ENCODE measurements at places on chromosomes 7 and 10.

- DNase-seq, result no peak
Measured at GRCh38 chr7:122544463-122544862, 154.5 kb downstream of the RNF133 start.

GRCh38 chr10:107490389-107490788, 325.9 kb upstream of the SORCS1 start:
- DNase-seq, result no peak

DNA sequence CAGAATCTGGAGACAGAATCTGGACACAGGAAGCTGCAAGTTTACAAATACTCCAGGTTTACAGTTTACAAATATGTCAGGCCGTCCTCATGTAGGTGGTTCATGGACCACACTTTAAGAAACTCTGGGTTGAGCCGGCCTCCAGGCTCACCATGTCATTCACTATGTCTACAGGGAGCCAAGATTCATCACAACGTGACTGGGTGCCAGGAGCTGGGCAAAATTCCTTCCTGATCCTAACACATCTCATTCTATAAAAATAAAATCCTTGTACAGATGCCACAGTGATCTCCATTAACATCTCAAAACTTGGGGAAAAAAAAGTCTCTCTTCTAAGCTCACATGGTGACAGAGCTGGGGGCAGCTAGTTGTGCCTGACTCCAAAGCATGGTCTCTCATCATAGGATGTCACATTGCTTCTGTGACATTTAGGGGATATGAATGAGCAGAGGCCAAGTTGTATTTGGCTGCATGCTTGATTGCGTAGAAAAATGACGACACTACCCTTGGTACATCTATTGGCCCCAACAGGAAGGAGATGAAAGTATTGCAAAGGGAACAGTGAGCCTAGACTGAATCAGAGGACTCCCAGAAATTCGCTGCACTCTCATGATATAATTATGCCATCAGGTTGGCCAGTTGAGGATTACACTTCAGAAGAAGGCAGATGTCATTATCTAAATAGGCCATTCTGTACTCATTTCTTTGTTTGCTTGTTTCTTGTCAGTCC, 35.9 kb downstream of the MTURN start:
- no peak for DNase-seq

- DNase-seq, result no peak
Measured at GRCh38 chr7:129149511-129149910, 5.0 kb downstream of the TSPAN33 start.

DNA sequence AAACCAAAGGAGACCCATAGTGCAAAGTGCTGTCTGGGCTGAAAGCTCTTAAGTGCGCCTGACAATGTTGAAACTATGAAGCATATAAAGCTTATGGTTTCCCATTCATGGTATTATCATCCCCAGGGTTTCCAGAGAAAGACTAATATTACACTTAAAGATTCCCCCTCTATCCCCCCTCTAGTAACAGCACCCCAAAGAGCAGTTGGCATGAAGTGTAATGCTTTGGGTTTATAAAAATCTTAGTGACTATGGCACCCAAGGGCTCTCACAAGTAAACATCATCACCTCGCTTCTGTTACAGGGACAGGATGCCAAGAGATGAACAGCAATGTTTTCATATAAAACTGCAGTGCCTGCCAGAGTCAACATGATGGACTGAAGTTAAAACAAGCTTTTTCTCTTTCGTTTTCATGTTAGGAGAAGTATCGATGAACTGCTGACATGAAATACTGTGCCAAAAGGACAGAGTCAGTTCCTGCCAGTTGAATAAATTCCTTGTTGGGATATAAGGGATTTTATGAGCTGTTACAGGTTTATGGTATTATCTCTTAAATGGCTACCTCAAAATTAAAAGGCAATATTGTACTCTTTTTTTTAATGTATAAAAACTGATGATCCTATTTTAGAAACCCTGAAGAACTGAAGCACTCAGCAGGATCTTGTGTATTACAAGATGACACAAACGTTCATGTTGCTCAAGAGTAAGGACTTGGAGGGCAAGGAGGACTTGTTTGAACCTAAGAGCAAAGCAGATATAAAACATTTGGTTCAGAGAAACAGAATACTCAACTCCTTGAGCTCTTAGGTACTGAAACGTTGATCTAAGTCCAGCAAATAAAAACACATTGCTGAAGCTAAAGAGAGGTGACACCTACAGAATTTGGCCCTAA, 203.7 kb upstream of the IMMP2L start:
- no peak for DNase-seq

DNA sequence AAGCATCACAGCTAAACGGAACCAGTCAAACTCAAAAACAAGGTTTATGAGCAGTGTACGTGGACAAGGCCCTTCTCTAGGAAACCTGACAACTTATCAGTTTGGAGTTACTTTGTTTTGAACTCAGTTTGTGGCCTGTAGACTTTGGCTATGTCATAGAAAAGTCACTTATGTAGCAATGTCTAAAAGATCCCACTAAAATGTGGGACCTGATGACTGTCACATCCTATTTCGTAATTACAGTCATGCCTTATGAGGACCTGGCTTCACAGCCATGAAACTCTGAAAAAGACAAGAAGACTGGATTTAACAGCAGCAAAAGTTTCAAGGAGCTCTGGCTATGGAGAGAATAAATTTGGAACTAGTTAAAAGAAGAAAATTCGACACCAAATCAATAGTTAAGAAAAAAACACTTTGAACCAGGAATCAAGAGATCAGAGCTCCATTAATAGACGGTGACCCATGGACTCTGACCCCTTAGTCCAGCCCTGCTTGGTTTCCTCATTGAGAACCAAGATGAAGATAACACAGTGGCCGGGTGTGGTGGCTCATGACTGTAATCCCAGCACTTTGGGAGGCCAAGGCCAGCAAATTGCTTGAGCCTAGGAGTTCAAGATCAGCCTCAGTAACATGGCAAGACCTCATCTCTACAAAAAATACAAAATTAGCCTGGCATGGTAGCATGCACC, 204.3 kb downstream of the SFMBT2 start:
- DNase-seq, result no peak

GRCh38 chr7:15821484-15822427, 135.3 kb upstream of the MEOX2 start:
- no peak for DNase-seq

All from stimulated activated CD4-positive, alpha-beta T cell treated with anti-CD3 and anti-CD28 coated beads, Interleukin-4, amount 100 ng/mL, for 48 hours (primary cell).